ENCODE measurements at places on chromosomes 1 and 21.

GRCh38 chr1:175237389-175237788, 44.8 kb upstream of the KIAA0040 start:
- no peak for DNase-seq

DNA sequence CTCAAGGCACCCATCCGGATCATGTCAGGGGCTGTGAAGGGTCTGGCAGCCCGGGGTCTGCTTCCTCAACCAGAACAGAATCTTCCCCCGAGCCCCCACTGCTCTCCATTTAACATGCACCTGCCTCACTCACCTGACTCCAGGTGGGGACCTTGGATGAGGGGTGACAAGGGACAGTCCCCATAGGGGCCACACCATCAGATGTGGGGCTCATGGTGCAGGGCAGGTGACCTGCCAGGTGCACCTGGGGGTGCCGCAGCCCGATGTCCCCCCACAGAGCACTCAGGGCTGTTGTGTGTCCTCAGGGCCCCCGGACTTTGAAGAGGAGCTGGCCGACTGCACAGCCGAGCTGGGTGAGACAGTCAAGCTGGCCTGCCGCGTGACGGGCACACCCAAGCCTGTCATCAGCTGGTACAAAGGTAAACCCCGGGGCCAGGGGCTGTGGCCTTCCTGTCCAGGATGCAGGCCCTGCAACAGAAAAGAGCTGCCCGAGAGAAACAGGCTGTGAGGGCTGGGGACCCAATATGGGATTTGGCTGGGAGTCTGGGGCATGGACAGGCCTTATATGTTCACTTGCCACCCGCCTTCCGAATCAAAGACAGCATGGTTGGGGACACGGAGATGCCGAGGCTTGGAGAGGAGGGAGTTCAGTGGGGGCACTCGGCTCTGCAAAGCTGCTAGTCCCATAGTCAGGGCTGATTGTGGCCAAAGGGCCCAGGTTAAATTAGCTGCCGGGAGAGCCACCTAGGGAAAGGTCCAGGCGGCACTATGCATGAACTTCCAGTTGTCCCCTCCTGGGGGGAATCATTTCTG, 64.6 kb downstream of the TRIM11 start:
- DNase-seq, result no peak

DNA sequence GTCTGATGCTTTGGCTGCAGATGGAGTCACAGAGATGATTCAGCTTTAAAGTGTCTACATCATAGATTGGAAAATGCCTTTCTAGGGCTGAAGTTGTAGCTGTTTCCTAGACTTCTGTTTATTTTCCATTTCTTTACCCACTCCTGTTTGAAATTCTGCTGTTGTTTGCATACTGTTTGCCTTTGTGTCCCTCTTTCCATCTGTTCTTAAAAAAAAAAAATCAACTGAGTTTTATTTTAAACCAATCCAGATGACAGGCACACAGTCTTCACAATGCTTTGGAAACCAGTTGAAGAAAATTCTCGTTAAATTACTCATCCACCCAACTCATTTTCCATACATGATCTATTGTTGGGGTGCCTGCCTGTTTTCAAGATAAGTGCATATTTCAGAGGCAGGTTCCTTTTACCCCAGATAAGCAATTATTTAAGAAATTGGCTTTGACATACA, 245.9 kb downstream of the DISC1 start:
- DNase-seq, result no peak

GRCh38 chr1:245489838-245490237, 335.1 kb downstream of the KIF26B start:
- no peak for DNase-seq

DNA sequence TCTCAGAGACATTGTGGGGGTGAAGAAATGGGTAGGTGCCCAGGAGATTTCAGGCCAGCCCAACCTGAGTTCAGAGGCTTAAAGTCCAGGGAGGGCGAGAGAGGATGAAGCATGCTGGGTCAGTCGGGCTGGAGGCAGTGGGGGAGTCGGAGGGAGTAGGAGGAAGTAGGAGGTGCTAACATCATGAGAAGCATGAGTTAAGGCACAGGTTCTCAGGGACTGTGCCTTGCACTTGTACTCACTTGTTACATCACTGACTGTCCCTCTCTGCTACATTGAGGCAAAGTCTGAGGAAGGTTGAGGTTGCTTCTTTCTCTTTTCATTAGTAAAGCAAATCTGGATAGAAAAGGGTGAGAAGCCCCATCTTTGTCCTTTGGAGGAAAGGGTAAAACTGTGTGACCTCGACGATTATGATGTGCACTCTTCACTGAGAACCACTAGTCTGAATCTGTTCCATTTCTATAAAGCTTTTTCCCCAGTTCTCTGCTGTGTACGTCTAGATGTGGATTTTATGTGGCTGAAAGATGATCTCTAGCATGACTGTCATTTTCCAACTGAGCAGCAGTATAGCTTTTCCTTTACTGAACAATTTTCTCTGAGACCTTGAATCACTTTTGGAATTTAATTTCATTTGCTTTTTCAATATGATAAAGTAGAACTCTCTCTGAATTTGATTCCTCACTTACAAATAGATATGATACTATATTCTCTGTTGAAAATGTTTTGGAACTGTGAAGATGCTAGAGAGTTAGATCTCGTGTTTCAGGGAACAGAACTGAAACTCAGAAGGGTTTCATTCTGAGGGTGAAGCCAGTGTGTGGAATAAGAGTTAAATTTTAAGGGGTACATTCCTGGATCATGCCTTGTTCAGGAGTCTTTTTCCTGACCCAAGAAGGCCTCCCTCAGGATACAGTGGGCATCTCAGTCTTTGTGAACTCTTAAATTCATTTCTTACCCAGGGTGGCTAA, 94.6 kb downstream of the FGGY start:
- DNase-seq, result no peak

DNA sequence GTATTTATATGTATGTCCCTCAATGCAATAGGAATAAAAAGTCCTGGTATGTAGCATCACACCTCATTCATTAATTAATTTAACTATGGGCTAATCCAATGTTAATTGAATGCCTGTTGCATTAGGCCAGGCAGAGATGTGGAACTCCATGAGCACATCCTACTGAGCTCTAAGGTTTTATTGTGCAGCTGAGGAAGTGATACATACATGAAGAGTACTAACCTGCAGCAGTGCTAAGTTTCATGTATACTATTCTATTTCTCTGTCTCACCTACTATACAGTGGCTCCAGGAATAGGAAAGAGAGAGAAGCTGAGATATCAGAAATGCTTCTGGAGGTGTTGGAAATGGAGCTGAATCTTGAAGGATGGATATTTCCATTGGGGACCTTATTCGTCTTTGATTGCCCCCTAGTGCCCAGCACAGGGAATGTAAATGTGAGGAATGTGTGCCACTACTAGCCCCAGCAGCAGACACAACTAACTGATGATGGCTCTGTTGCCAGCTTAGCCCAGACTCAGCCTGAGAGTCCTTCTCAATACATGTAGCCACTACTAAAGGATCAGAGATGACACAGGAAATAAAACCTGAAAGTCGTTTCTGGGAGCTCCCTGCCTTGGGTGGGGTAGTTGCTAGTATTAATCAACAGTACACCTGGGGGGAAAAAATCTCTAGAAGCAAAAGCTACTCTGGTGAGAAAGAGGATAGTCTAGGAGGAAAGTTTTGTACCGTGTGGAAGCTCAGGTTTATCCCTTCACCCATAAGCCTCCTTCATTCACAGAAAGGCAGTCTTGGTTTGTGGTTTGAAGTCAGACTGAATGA, 173.3 kb upstream of the FOXD3 start:
- DNase-seq, result peak; percentile 27

DNA sequence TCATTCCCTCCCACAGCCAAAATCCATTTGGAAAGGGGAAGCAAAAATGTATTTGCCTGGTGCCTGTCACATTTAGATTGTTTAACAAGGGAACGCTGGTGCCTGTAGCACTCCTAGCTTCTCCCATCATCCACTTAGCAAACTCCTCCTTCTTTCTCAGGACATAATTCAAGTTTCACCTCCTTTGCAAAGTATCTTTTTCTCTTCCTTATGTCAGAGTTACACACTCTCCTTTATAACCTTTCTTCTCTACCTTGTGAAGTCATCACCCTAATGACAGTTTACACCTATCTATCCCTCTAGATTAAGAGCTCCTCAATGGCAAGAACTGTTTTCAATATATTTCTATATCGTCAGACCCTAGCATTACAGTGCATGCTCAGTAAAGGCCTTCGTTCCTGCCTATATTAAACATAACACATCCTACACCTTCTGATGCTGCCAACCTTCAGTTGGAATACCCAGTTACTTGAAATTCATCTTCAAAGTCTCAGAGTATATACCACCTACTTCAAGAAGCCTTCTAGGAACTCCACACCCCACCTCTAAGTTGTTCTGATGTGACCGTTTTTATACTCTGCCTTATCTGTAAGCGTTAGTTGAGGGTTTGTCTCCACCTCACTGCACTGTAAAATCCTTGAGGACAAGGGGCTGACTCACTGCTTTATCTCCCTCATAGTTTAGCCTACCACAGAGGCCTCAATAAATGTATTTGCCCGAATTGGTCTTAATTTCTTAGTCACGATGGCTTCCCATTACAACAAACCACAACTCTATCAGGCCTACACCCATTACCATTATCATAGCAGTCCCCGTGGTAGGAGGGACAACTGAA, 1.0 kb upstream of the EPS15 start:
- DNase-seq, result no peak

DNA sequence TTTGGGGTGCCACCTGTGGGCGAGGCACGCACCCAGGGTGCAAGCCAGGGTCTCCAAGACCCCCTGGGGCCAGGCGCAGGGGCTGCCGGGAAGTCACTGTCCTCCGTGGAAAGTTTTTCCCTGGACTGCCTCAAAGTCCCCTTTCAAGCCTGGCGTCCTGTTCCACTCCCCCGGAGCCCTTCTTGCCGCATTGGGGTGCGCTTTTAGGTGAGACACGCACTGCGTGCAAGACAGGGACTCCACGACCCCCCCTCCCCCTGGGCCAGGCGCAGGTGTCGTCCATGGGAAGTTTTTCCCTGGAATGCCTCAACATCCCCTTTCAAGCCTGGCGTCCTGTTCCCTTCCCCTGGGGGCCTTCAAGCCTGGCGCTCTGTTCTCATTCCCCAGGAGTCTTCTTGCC, 137.1 kb downstream of the LIPI start:
- DNase-seq, result no peak
